ENCODE measurements at places on chromosomes 3 and 15. TPM values are rescaled to one million over a fixed set of nuclear protein-coding genes. Genes with fewer than 3 reads are reported as not detected.

DNA sequence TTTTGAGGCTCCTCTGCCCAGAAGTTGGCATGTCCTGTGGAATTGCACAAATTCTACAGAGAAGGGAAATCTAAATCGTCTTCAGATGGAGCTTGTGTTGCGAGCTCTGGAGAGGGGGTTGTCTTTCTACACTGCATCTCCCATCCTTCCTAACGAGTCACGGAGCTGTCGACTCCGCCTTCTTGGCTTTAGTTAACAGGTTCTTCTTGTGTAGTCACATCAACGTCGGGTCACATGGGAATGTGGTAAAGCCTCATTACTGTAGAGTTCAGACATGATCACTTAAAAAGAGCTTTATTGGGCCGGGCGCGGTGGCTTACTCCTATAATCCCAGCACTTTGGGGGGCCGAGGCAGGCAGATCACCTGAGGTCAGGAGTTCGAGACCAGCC lies 60.0 kb downstream of the DNASE1L3 start:
- no peak for DNase-seq
- no peaks in the 10 kb centered on the region for H3K4me1 ChIP-seq
- H3K4me3 ChIP-seq: no peak overlapping the region
- no peak overlapping the region for H3K27ac ChIP-seq

GRCh38 chr15:55861115-55861514 lies 118.2 kb upstream of the PRTG start:
- no peaks in the 10 kb centered on the region for H3K4me1 ChIP-seq
- DNase-seq: no peak
- no peaks in the 10 kb centered on the region for H3K36me3 ChIP-seq
- H3K27ac ChIP-seq: no peak overlapping the region
- no peak overlapping the region for H3K4me3 ChIP-seq

DNA sequence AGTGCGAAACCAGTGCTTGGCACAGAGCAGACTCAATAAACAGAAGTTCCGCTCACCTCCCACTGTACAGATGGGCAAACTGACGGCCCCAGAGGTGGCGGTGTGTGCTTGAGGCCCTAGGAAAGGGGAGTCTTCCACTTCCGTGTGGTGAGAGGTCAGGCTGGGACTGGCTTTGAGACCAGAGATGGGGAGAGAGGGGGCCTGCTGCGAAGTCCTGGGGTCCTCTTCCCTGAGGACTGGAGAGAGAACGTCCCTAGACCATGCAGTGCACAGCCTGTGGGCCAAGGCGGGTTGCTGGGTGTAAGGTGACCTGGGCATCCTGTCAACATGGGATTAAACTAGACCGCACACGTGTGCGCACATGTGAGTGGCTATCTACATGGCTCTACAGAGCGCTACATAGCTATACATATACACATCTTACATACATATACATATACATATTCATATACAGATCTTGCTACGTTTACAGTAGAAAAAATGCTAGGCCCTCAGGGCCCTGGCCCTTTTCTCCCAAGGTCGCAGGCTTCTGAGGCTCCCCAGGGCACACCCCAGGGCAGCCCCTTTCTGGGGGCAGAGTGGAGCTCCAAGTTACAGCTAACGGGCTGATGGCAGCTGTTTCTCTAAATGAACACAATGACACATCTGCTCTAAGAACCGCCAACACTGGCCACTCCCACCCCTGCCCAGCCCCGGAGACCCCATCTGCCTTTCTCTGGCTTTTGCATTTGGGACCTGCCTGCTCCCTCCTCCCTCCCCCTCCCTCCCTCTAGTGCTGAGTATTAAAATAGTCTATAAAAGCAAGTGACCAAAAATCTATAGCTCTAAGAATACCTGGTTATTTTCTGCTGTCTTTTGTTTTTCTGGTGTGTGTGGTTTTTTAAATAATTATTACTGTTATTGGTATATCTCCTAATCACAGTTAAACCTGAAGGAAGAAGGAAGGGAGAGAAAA lies 47.0 kb downstream of the HCN4 start:
- no peaks in the 10 kb centered on the region for H3K36me3 ChIP-seq
- H3K27me3 ChIP-seq: no peaks in the 10 kb centered on the region
- H3K4me3 ChIP-seq: no peak overlapping the region
- no peak for DNase-seq
- no peak overlapping the region for H3K27ac ChIP-seq
- no peaks in the 10 kb centered on the region for H3K4me1 ChIP-seq

DNA sequence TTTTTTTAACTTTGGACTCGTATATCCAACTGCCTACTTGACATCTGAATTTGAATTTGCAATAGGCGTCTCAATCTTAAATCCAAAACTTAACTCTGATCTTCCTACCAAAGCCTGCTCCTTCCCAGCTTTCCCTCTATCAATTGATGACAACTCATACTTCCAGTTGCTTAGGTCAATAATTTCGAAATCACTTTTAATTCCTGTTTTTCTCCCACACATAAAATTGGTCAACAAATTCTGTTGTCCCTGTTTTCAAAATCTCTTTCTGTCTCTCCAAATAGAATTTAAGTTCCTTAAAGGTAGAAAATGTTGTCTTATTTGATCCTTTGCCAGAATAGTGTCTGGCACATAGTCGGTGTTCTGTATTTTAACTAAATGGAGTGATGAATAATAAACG lies 332.4 kb downstream of the SATB1 start:
- H3K36me3 ChIP-seq: no peaks in the 10 kb centered on the region
- peaks cover 9% of the 10 kb centered on the region for H3K4me1 ChIP-seq
- H3K27ac ChIP-seq: no peak overlapping the region

- DNase-seq: no peak
- H3K4me3 ChIP-seq: no peak overlapping the region
- H3K27ac ChIP-seq: no peak overlapping the region
- no peaks in the 10 kb centered on the region for H3K27me3 ChIP-seq
- no peaks in the 10 kb centered on the region for H3K36me3 ChIP-seq
- no peaks in the 10 kb centered on the region for H3K4me1 ChIP-seq
These were observed 132.5 kb downstream of the FOXP1 start for GRCh38 chr3:71451060-71451459.

DNA sequence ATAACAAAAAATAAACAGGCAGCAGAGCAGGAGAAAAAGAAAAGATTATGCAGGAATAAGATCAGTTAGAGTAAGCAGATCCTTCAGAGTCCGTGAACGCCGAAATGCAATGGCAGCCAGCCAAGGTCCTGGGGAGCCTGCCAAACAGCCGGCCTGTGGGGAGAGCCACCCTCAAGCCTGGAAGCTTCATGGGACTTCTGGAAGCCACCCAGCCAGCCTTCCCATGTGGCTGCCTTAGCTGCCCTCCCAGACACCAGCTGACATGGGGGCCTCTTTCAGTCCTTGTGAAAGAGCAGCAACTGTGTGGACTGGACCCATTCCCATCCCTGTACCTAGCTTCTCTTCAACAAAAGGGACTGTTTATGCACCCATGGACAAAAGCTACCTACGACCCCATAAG lies 64.9 kb upstream of the RAD18 start:
- no peaks in the 10 kb centered on the region for H3K4me1 ChIP-seq
- no peaks in the 10 kb centered on the region for H3K27me3 ChIP-seq
- H3K4me3 ChIP-seq: no peak overlapping the region
- H3K36me3 ChIP-seq: no peaks in the 10 kb centered on the region
- no peak overlapping the region for H3K27ac ChIP-seq

DNA sequence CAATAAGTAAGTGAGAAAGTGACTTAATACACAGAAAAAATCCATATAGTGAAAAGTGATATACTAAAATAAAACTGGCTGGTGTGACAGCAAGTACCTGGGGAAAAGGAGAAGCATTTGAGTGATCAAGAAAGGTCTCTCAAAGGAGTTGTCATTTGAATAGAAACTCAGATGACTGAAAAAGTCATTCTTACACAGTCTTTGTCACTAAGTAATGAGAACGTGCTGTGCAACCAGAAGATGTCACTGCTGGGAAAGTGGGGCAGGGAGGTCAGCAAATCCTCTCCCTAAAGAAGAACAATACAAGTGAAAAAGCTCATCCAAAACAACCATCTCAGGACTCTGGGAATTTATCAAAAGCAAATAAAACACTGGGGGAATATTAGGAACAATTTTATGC lies 317.5 kb upstream of the TRIM42 start:
- peaks cover 45% of the 10 kb centered on the region for H3K27me3 ChIP-seq
- H3K27ac ChIP-seq: no peak overlapping the region
- no peaks in the 10 kb centered on the region for H3K4me1 ChIP-seq
- no peak overlapping the region for H3K4me3 ChIP-seq

- H3K4me3 ChIP-seq: no peak overlapping the region
- no peaks in the 10 kb centered on the region for H3K27me3 ChIP-seq
- no peak for DNase-seq
These were observed 40.0 kb downstream of the FMN1 start for GRCh38 chr15:33154351-33155166.

DNA sequence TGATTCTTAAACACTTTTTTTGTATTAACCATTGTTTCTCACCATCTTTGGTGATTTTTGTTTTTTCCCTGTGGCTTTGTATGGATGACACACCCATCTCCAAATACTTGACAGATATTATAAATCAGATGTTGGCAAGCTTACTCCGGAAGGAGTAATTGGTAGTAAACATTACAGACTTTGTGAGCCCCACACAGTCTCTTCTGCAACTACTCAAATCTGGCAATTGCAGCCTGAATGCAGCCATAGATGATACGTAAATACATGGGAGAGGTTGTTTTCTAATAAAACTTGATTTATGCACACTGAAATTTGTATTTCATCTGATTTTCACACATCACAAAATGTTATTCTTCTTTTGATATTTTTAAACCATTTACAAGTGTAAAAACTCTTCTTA lies 331.5 kb downstream of the ARPP21 start:
- no peak overlapping the region for H3K27ac ChIP-seq
- H3K4me3 ChIP-seq: no peak overlapping the region
- H3K36me3 ChIP-seq: no peaks in the 10 kb centered on the region
- no peaks in the 10 kb centered on the region for H3K4me1 ChIP-seq

DNA sequence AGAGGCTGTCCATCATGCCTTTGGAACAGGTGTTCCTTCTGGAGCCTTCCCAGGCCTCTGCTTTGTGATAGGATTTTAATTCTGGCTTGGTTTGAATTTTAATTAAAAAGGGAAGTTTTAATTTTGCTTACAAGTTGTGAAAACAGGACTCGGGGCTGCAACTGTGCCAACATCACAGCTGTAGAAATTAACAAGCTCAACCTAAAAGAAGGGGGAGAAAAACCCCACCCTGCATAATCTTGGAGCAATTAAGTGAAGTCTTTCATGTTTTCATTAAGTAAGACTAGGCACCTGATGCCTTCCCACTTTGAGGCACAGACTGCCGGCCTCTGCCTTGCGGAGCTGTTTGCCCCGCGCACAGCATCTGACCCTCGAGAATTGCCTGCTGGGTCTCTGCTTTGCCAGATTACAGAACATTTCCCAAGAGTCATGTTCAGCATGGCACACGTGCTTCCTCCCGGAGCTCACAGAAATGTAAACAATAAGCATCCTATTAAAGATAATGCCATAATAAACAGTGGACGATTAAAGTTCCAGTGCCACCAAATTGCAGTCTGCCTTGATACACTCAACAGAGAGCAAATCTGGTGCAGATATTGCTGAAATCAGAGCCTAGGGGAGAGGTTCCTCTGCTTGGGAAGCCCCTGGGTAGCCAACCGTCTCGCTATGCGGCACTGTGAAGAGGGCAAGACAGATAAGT lies 364.2 kb downstream of the LRTM1 start:
- no peaks in the 10 kb centered on the region for H3K4me1 ChIP-seq
- DNase-seq: no peak
- H3K27ac ChIP-seq: no peak overlapping the region
- H3K27me3 ChIP-seq: no peaks in the 10 kb centered on the region

- H3K4me3 ChIP-seq: no peak overlapping the region
- no peak overlapping the region for H3K27ac ChIP-seq
- no peaks in the 10 kb centered on the region for H3K27me3 ChIP-seq
- no peak for DNase-seq
These were observed 45.1 kb downstream of the SGO1 start for GRCh38 chr3:20140881-20141280.

DNA sequence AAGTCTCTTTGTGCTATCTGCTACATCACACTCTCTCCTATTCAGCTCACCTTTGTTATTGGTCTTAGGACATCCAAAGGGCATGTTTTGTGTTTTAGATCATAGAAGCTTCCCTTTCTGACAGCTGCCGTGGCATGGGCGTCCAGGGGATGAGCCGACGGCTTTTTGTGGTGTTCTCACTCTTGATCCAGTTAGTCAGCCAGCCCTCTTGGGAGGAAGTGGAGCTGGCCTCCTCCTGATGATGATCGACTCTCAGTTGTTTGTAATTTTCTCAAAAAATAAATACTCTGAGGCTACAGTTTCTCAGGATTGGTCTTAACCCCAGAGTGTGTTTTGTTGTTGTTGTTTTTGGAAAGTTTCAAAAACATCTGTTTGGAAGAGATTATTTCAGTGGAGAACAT lies 34.4 kb downstream of the BOC start:
- H3K27ac ChIP-seq: no peak overlapping the region
- no peaks in the 10 kb centered on the region for H3K36me3 ChIP-seq
- DNase-seq: no peak

- H3K27ac ChIP-seq: no peak overlapping the region
- H3K36me3 ChIP-seq: no peaks in the 10 kb centered on the region
- H3K4me3 ChIP-seq: no peak overlapping the region
- DNase-seq: no peak
- peaks cover 4% of the 10 kb centered on the region for H3K4me1 ChIP-seq
- no peaks in the 10 kb centered on the region for H3K27me3 ChIP-seq
These were observed 109.8 kb upstream of the TRPM1 start for GRCh38 chr15:31211353-31211752.

DNA sequence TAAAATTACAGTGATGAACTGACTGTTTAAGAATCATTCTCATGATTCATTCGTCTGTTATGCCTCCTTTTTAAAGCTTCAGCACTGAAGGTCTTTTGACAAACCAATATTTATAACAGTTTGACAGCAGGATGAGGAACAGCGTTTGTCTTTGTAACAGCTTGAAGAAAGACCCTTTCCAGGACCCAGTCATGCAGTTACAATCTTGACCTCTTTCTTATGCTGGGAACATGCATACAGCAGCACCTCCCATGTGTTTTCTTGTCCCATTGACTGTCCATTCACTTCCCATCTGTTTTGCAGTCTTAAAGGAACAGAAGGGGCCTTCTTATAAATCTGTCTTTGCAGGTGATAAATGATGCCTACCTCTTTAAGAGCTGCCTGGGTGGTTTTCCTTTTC lies 87.2 kb downstream of the OPA1 start:
- DNase-seq: no peak
- no peaks in the 10 kb centered on the region for H3K36me3 ChIP-seq
- no peak overlapping the region for H3K27ac ChIP-seq
- H3K4me3 ChIP-seq: no peak overlapping the region
- no peaks in the 10 kb centered on the region for H3K27me3 ChIP-seq

The PPARG gene
- 71.6 TPM for total RNA-seq

The ATOSA gene
- total RNA-seq: 4.7 TPM

The TIPARP gene
- 51.3 TPM for total RNA-seq

Data from HCT116 (cell line).